MCF 10A (cell line): ENCODE measurements at places on chromosomes 6 and 20.

GRCh38 chr6:49721297-49721696, 8.0 kb upstream of the CRISP2 start:
- peaks cover under 1% of the 10 kb centered on the region for H3K27me3 ChIP-seq
- H3K36me3 ChIP-seq = no peaks in the 10 kb centered on the region
- no peaks in the 10 kb centered on the region for H3K4me1 ChIP-seq
- no peak for DNase-seq
- no peak overlapping the region for H3K4me3 ChIP-seq

DNA sequence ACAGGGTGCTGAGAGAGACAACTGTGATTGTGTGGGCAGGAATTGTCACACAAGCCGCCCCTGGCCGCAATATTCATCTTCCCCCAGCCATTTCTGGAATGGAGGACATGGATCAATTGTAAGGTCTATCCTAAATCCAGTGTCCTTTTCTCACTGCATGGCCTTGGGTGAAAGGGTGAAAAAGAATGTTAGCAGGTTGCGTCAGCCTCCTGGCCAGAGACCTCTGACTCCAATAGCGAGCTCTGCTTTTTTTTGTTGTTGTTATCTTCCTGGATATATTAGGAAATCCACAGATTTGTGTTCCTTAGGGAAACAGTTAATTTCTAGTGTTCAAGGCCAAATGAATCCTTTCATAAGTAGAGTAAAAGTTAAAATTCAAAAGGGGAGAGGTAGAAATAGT, 47.1 kb upstream of the CD83 start:
- H3K27me3 ChIP-seq = no peaks in the 10 kb centered on the region
- H3K27ac ChIP-seq = no peak overlapping the region
- H3K36me3 ChIP-seq = no peaks in the 10 kb centered on the region
- H3K4me3 ChIP-seq = no peak overlapping the region
- H3K4me1 ChIP-seq = peaks cover 25% of the 10 kb centered on the region
- DNase-seq = no peak

GRCh38 chr6:38720295-38720694, 5.2 kb downstream of the DNAH8 start:
- H3K4me3 ChIP-seq = no peak overlapping the region
- H3K27ac ChIP-seq = no peak overlapping the region
- peak; percentile 19 for DNase-seq
- H3K36me3 ChIP-seq = no peaks in the 10 kb centered on the region
- H3K27me3 ChIP-seq = no peaks in the 10 kb centered on the region
- peaks cover 15% of the 10 kb centered on the region for H3K4me1 ChIP-seq

- DNase-seq = peak; percentile 67
- no peaks in the 10 kb centered on the region for H3K36me3 ChIP-seq
- no peaks in the 10 kb centered on the region for H3K27me3 ChIP-seq
- peak overlapping the region; percentile 88 for H3K27ac ChIP-seq
- H3K4me1 ChIP-seq = peaks cover 30% of the 10 kb centered on the region
Observed at GRCh38 chr6:7559651-7560385, 18.3 kb downstream of the DSP start.

DNA sequence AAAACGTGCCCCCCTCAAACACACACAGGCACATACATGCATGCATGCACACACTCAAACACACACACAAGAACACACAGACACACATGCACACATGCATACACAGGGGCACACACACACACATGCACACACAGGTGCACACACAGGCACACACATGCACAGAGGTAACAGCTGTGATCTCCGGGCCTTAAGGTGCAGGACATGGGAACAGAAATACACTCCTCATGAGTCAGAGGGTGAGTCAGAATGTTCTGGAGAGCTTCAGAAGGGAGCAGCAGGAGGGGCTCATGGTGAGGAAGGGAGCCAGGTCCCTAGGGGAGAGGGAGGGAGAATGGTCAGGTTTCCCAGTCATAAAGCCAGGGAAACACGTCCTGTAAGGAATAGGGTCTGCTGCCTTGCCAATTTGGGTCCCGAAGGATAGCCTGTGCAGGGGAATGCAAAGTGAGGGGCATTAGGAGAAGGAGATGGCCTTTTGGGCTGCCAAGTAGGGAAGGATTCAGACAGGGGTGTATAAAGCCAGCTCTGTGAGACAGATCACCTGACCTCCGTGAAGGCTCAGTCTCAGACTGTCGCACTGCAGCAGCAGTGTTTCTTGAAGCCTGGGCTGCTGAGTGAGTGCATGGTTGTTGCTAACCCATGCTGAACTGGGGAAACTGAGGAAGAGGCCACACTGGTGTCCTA, 123.9 kb downstream of the MAFB start:
- peak; percentile 97 for DNase-seq
- H3K36me3 ChIP-seq = no peaks in the 10 kb centered on the region
- H3K4me1 ChIP-seq = peaks cover 41% of the 10 kb centered on the region
- H3K27me3 ChIP-seq = no peaks in the 10 kb centered on the region
- H3K27ac ChIP-seq = peak overlapping the region; percentile 75
- H3K4me3 ChIP-seq = peak overlapping the region; percentile 62

DNA sequence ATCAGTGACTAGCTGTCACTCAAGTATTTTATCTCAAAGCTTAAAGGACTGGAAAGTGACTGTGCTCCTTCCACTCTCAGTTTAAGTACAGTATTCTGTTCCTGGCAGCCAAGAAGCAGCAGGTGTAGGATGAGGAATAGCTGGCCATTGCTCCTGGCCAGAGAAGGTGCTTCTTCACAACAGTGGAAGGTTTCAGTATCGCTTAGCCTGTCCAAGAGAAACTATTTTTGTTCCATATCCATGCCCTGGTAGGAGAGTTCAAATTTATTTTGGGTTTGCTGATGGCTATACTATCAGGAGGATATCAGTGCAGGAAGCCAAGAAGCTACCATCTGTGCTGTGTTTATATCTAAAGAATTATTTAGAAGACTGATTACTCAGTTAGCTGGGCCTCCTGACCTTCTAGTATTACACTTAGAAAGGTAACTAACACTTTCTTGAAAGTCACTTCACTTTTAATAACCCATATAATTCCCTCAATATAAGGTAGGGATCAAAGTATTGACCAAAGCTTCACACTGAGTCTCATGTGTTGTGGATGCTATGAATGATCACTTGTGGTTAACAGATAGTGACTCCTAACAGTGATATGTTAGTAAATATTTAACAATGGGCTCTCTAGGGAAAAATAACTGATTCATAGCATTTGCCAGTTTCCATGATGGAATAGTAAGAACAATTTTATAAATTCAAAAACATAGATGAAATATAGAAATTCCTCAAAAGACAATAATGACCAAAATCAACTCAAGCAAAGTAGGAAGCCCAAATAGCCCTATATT, 99.9 kb downstream of the AIG1 start:
- H3K36me3 ChIP-seq = peaks cover 8% of the 10 kb centered on the region
- H3K4me3 ChIP-seq = no peak overlapping the region
- H3K4me1 ChIP-seq = peaks cover 21% of the 10 kb centered on the region
- H3K27ac ChIP-seq = no peak overlapping the region

DNA sequence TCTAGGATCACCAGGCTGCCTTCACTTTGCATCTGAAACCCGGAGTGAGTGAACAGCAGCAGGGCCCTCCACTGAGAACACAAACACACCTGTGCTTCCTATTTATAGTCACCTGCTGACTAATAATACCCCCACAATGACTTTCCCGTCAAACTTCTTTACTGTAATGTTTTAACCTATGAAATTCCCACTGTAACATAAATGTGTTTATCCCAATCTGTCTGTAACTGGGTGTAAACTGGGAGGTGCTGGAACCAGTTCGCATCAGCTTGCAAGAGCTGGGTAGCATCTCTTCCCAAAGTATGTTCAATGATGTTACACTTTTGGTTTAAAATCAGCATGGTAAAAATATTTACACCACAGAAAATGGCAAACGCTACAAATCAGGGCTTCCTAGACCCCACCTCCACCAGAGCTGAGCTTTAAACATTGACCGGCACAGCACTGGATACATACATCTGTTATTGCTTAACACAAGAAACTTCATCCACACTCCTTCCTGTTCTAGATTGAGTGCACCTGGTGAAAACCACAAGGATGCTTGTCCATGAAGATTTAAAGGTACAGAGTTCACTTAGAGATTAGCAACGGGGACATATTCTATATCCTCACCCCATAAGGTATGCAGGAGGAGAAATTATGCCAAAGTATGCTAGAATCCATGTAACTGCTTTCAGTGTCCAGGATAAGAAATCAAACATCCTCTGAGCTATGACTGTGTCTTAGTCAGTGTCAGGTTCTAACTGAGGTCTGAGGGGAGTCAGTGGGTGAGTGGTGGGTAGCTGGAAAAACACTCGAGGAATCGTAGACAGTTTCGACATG, 79.0 kb downstream of the ALDH8A1 start:
- no peaks in the 10 kb centered on the region for H3K36me3 ChIP-seq
- H3K4me3 ChIP-seq = no peak overlapping the region
- no peak overlapping the region for H3K27ac ChIP-seq
- no peaks in the 10 kb centered on the region for H3K27me3 ChIP-seq

DNA sequence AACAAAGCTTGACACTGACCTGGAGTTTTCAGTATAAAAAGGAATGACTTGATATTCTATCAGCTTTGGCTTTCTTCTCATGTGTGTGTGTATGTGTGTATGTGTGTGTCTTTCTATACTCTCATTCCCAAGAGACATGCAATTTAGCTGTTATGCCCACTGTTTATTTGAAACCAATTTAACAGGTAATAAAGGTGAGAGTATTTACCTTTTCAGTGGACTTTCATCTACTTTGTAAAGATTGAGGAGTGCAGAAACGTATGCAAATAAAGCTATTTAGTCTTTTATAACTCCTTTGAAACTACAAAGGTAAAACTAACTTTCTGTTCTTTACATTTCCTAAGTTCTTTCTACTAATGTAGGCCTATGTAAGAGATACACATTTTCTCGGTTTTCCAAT, 103.5 kb upstream of the HS3ST5 start:
- no peaks in the 10 kb centered on the region for H3K4me1 ChIP-seq
- DNase-seq = no peak
- H3K36me3 ChIP-seq = no peaks in the 10 kb centered on the region
- H3K27ac ChIP-seq = no peak overlapping the region
- H3K27me3 ChIP-seq = peaks cover 71% of the 10 kb centered on the region
- no peak overlapping the region for H3K4me3 ChIP-seq

- H3K4me1 ChIP-seq = peaks cover 40% of the 10 kb centered on the region
- DNase-seq = no peak
- H3K36me3 ChIP-seq = peaks cover 8% of the 10 kb centered on the region
Observed at GRCh38 chr20:21181028-21181427, 55.1 kb downstream of the KIZ start.

DNA sequence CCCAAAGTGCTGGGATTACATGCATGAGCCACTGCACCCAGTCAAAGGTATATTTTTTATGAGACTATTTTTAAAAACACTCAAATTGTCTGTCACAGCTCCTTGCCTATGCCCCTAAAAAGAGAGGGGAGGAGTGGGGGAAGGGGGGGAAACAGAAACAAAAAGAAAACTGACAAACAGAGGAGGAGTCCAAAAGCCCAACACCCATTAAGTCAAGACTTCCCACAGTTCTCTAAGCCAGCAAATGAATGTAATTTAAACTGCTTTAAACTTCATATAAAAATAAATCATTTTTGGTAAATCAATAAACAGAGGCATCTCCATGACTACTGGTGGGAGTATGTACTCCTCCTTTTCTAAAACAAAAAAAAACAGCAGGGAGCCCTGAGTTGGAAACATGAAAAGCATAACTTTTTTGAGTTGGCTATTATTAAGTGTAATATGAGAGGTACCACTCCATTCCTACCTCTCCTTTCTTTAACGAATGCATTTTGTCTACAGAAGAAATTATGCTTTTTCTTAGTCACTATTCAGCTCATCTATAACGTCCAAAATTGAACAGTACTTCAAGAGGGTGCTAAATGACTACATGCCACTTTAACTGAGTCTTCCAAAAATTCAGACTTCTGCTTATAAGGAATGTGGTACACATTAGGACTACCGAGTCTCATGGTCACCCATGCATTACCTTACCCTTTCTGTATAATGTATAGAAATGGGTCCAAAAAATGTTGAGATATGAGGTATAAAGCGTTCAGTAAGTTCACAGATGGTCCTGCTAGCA, 119.0 kb upstream of the PRSS16 start:
- H3K4me3 ChIP-seq = no peak overlapping the region
- H3K4me1 ChIP-seq = peaks cover 7% of the 10 kb centered on the region
- no peaks in the 10 kb centered on the region for H3K27me3 ChIP-seq
- no peaks in the 10 kb centered on the region for H3K36me3 ChIP-seq
